ENCODE measurements at places on chromosomes 11 and 22. TPM values are rescaled to one million over a fixed set of nuclear protein-coding genes. Genes with fewer than 3 reads are reported as not detected.
A peak's percentile ranks its signal among the peaks of the same experiment; 100 is the strongest.

DNA sequence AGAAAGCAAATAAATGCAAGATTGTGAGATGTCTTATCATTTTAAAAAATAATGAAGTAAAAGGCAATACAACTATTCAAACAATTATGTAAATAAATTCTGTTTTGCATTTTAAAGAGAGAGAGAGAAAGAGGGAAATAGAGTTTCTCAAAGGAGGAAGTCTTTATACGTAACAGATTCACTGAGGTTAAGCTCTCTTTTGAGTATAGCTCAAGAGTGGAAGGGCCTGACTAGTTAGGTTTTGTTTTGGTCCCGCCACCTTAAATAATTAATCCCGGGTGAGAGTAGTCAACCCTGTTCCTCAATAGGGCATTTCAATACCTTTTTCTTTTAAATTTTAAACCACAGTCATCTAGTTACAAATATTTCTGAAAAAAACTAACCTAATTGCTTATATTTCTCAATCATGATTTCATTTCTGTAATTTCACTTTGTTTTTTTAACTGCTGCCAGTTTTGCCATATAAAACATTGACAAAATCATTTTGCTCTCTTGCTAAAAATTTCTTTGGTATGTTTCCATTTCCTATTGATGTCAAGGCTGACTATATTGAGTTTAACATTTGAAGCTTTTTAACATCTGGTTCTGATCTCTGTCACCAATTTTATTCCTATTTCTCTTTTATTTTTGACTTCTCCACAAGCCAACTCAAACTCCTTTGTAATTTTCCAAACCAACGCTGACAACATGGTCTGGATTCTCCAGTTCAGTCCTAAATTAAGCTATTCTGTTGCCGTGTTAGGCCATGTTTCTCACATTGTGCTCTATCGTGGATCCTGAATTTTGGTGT, 10.3 kb downstream of the OR10D3 start:
- no peak overlapping the region for H3K4me3 ChIP-seq
- H3K4me1 ChIP-seq = no peaks in the 10 kb centered on the region
- no peaks in the 10 kb centered on the region for H3K27me3 ChIP-seq
- no peak for DNase-seq
- H3K27ac ChIP-seq = no peak overlapping the region

DNA sequence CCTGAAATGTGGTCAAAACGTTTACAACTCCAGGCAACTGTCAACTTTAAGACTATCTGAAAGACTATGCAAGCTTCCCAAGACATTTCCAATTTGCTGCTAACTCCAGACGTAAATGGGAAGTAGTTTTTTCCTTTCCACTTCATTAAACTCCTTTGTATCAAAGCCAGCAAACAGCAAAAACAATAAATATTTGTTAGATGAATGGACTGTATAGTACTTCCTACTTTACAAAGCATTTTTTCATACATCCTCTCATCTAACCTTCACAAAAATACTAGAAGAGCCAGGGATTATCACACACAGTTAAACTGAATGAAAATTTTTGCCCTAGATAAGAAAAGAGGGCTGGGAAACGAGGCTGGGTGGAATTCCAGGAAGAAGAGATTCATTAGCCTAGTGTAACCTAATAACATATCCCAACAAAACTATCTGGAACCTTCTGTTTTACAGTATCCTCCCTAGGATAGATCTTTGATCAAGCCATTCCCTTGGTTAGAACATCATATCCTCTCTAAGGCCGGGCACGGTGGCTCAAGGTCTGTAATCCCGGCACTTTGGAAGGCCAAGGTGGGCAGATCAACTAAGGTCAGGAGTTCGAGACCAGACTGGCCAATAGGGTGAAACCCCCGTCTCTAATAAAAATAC, 10.4 kb downstream of the NUP98 start:
- H3K27ac ChIP-seq = no peak overlapping the region

- H3K4me3 ChIP-seq = no peak overlapping the region
- H3K36me3 ChIP-seq = no peaks in the 10 kb centered on the region
- no peak overlapping the region for H3K27ac ChIP-seq
- H3K4me1 ChIP-seq = no peaks in the 10 kb centered on the region
- no peaks in the 10 kb centered on the region for H3K27me3 ChIP-seq
Measured at GRCh38 chr11:26194881-26195280, 137.0 kb upstream of the ANO3 start.

GRCh38 chr11:117564321-117564720, 232.7 kb downstream of the DSCAML1 start:
- no peaks in the 10 kb centered on the region for H3K4me1 ChIP-seq
- H3K36me3 ChIP-seq = no peaks in the 10 kb centered on the region
- no peaks in the 10 kb centered on the region for H3K27me3 ChIP-seq
- H3K27ac ChIP-seq = no peak overlapping the region
- DNase-seq = no peak

- no peak overlapping the region for H3K27ac ChIP-seq
- no peaks in the 10 kb centered on the region for H3K36me3 ChIP-seq
- no peaks in the 10 kb centered on the region for H3K27me3 ChIP-seq
Measured at GRCh38 chr11:125404811-125405790, 91.0 kb downstream of the FEZ1 start.

DNA sequence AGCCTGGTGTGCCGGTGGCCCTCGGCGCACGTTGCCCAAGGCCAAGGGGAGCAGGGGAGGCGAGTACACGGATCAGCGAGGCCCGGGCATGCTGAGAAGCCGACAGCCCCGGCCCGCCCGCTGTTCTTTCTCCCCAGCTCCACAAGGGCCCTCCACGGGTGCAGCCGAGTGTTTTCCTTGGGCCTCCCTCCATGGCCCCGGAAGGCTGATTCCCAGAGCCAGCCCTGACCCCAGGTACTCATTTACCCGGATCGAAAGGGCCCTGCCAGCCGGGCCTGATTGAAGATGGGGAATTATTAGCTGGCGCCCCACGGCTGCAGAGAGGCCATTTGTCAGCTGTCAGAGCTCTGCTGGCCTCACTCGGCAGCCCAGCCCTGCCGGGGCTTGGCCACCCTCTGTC, 53.1 kb downstream of the WNT7B start:
- H3K27ac ChIP-seq = peak overlapping the region; percentile 72
- DNase-seq = peak; percentile 78
- H3K4me1 ChIP-seq = peaks cover 62% of the 10 kb centered on the region
- H3K27me3 ChIP-seq = no peaks in the 10 kb centered on the region

GRCh38 chr11:44945666-44946065, 5.0 kb downstream of the TP53I11 start:
- no peaks in the 10 kb centered on the region for H3K36me3 ChIP-seq
- no peak overlapping the region for H3K27ac ChIP-seq
- H3K27me3 ChIP-seq = no peaks in the 10 kb centered on the region
- H3K4me3 ChIP-seq = no peak overlapping the region
- H3K4me1 ChIP-seq = peaks cover 51% of the 10 kb centered on the region

GRCh38 chr22:44660051-44660830, 41.8 kb upstream of the PRR5 start:
- DNase-seq = no peak
- H3K27ac ChIP-seq = no peak overlapping the region
- no peak overlapping the region for H3K4me3 ChIP-seq
- H3K27me3 ChIP-seq = no peaks in the 10 kb centered on the region

- H3K27ac ChIP-seq = peak within 1 kb of the TSS; percentile 80
- no peaks in the 10 kb centered on the region for H3K36me3 ChIP-seq
- DNase-seq = peak; percentile 41
- H3K4me3 ChIP-seq = peak within 1 kb of the TSS; percentile 41
- H3K4me1 ChIP-seq = peaks cover 53% of the 10 kb centered on the region
- H3K27me3 ChIP-seq = peaks cover 7% of the 10 kb centered on the region
Measured at GRCh38 chr11:119316729-119317591, at the start of gene MCAM. Gene MCAM, minus strand, starts transcription at chr11:119317130. Its CDS starts 29 bp downstream, at chr11:119317101.

- no peak for DNase-seq
- H3K36me3 ChIP-seq = no peaks in the 10 kb centered on the region
- no peak overlapping the region for H3K4me3 ChIP-seq
Measured at GRCh38 chr11:44313761-44314489, 4.0 kb upstream of the ALX4 start.

DNA sequence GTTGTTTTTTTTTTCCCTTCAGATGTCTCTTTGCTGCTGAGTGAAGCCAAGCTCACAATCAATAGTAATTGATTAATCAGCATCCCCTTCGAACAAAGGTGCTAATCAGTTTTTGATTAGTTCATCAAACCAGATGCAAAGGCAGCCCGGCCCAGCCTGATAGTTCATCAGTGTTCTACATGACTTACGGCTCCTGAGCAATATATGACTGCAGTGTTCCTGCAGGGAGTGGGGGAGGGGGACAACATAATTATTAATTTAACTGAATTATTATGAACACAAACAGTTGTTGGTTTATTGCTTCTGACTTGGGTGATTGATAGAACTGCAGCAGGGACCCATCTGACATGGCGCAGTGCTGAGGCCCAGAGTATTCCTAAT, 315.3 kb downstream of the CADM1 start:
- DNase-seq = no peak
- H3K4me1 ChIP-seq = no peaks in the 10 kb centered on the region

Gene OR8A1
- total RNA-seq = not detected

Gene LDLRAD3
- total RNA-seq = 5.7 TPM

Gene PRRG4
- 2.3 TPM for total RNA-seq

Gene SORL1
- total RNA-seq = 26.5 TPM

Gene POU2AF2
- not detected for total RNA-seq

Gene PIWIL4
- total RNA-seq = 6.5 TPM

Gene MUC5B
- total RNA-seq = 11.4 TPM

Gene TCF20
- 19.7 TPM for total RNA-seq

All from body of pancreas (tissue), 4 donors.